SJCRH30 (cell line): ENCODE measurements at places on chromosomes 7 and 10.

- DNase-seq, result no peak
Observed at GRCh38 chr7:4307316-4308204, 374.5 kb upstream of the FOXK1 start.

DNA sequence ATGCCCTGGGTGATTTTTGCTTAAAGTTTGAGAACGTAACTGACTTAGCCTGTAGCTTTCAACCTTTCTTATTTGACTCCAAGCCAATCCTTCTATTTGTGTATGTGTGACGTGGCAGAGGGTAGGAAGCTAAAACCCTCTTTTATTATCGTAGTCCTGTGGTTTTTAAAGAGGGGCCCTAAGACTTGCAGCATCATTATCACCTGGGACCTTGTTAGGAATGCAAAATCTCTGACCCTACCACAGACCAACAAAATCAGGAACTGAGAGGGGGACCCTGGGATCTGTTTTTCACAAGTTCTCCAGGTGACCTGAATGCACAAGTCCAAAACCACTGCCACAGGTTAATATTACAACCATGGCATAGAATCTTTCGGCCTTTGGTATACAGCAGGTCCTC, 80.1 kb downstream of the OSBPL3 start:
- DNase-seq, result no peak

- no peak for DNase-seq
Observed at GRCh38 chr10:116772909-116773705, 30.7 kb upstream of the HSPA12A start.

- DNase-seq, result no peak
Observed at GRCh38 chr10:100208276-100208675, 21.1 kb downstream of the CHUK start.

- DNase-seq, result no peak
Observed at GRCh38 chr7:155851892-155852291, 39.6 kb upstream of the SHH start.

DNA sequence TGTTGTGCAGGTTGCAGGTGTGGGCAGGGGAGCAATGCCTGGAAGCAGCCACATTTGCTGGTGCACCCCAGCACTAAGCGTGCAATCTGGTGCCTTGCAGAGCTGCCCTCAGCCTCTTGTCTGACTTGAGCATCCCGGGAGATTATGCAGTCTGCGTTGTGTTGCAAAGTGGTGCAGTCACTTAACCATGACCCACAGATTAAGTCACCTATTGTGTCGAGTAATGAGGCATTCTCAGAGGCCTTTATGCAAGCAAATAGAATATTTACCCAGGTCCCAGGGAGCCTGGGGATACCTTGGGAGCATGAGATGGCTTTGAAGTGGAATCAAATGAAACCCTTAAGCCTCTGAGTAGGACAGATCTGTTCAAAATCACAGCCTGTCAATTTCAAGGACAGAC, 529.0 kb downstream of the TYW1 start:
- no peak for DNase-seq

- DNase-seq, result peak; percentile 32
Observed at GRCh38 chr7:151518105-151518946, 1.4 kb downstream of the RHEB start.

DNA sequence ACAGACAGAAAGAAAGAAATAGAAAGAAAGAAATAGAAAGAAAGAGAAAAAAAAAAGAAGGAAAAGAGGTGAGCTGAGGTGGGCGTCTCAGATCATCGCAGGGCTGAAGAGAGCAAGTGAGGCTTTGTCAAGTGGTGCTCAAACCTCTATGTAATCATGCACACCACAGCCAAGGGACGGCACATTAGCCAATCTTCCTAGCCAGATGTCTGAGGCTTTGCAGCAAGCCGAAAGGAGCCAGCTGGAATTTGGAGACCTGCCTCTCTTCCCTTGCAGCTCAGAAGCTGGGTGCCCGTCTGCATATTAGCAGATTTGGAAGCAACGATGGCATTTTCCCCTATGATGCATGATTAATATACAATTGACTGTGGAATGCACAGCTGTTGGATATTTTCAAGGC, 52.5 kb downstream of the ADRA2A start:
- DNase-seq, result no peak

DNA sequence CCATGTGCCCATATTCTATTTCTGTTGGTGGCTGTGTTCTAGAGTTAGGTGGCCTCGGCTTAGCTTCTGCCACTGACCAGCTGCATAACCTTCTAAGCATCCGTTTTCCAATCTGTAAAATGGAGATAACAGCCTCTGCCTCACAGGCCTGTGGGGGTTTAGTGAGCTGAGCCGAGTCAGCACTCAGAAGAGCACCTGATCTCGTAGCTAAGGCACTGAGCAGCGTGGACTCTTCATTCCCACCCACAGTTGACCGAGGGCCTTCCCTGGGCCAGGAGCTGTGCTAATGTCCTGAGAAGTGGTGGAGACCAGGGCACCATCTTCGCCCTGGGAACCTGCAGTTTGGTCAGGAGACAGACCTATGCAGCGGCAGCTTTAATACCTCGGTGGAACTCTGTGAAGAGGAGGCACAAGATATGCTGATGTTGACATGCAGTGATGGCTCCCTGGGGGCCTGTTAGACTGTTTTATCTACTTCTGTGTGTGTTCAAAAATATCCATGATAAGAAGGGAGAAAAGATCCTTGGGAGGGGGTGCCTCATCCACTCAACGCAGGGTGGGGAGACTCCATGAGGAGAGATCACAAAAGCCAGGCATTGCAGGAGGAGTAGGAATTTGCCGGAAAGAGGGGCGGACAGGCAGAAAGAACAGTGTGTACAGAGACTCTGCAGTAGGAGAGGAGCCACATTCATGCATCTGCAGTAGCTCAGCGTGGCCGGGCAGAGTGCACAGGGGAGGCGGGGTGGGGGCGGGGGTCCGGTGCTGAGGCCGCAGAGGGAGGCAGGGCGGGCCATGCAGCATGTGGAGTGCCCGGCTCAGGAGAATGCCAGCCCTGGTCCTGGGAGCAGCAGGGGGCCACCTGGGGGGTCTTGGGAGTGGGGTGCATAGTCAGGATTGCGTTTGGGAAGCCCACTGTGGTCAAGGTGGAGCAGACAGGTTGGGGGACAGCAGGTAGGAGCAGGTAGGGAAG, 136.8 kb downstream of the C10orf105 start:
- no peak for DNase-seq

- peak; percentile 74 for DNase-seq
Observed at GRCh38 chr7:23469150-23469960, 936 bp downstream of the IGF2BP3 start.

GRCh38 chr7:140350056-140350455, 48.3 kb downstream of the SLC37A3 start:
- no peak for DNase-seq

DNA sequence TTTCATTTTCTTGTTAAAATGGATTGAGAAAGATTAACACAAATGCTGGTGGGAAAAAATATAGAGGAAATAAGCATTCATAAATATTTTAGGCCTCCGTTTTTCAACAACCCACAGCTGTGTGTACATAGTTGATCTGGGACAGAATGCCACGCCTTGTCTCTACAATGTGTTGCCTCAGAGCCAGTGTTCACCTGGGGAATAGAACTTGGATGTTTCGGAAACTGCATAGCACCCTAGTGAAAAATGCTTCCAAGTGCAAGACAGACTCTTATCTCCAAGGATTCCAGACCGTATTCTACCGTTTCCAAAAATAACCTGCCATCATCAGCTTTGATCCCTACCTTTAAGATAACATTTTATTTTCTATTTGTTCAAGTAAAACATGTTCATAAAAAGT, 260.9 kb downstream of the SDK1 start:
- no peak for DNase-seq

DNA sequence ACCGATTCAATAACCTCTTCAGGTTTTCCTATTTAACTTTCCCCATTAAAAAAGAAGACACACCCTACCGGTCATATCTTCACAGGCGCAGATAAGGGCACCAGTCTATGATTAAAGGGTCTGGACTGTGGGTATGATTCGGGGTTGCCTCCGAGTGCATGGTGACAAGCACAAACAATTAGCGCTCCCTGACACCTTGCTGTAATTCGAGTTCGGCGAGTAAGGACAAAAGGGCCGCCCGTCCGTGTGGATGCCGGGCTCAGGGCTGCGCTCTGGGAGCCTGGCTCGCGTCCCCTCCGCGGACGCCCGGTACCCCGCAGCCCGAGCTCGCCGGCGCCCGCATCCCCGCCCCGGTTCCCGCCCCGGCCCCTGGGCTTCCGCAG, 111.9 kb upstream of the RHEB start:
- peak; percentile 34 for DNase-seq
